ENCODE measurements at places on chromosomes 4 and X.

GRCh38 chr4:53100501-53101190 is 238.5 kb downstream of the RASL11B start:
- no peak for DNase-seq

GRCh38 chrX:25015486-25016360 is at the start of gene ARX:
Gene ARX (minus strand): TSS chrX:25015965. CDS start chrX:25015737, 228 bp downstream.
- peak; percentile 60 for DNase-seq

GRCh38 chr4:46549125-46549524 is 159.2 kb upstream of the GABRA2 start:
- DNase-seq = no peak

DNA sequence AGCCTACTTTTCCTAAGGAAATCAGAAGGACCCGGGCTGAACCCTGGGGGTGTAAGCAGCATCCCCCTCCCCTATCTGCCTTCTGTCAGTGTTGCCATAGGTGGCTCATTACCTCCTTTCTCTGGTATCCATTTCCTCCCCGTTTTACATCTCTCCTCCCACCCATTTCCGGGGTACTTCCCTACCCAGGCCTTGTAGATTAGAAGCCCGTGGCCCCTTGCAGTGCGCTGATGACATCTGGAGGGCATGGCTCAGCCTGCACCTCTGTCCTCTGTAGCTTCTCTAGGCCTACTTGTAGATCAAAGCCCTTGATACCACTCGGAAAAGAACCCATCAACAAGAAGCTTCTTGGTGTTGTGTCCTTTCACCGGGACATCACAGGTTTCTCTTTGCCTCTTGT is 71.8 kb downstream of the NBDY start:
- no peak for DNase-seq

DNA sequence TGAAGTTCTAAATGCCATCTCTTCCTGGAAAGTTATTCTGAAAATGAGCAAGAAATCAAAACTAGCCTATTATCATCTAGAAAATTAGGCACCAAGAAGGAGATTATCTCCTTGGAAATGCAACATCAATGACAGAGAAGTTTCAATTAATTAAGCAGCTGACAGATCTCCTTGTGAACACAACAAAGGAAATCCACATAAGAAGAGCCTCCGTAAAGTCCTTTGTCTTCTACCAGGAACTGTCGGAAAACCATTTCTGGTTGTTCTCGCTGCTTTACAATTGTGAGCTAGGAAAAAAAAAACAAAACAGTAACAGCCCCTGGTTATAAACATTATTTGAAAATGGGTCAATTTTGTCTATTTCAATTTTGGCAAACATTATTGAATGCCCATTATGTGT is 38.2 kb downstream of the METTL14 start:
- DNase-seq = no peak

DNA sequence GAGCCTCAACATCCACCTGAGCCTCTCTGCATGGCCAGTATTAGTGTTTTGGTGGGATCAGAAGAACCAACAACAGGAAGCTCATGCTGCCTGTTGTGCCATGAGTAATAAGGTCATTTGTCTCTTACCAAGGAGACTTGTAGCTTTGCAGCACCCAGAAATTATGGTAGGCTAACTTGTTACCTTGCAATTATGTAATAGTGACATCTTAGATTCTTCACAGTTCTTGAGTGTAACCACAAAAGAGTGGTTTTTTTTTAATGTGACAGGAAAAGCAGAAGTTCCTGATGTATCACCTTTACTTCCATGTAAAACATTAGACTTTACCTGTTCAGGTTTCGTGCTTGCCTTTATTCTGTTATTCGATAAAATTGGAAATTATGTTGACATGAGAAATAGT is 263.9 kb upstream of the CXXC4 start:
- DNase-seq = no peak

DNA sequence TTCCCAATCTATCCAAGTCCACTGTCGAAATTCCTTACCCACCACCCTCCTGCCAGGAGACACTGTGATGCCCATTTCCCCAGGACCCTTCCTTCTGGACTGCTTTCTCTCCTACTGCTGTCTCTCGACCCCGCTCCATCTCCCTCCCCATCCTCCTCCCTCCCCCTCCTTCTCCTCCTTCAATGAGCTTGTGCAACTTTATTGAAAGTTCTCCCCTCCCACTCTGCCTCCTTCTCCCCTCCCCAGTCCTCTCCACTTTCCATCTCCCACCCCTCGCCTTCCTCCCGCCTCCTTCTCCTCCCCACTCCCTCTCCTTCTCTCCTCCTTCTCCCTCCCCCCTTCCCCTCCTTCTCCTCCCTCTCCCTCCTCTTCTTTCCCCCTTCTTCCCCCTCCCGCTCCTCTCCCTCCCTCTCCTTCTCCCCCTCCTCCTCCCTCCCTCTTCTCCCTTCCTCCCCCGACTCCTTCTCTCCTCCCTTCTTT is 116.6 kb upstream of the FAT1 start:
- DNase-seq = peak; percentile 34

DNA sequence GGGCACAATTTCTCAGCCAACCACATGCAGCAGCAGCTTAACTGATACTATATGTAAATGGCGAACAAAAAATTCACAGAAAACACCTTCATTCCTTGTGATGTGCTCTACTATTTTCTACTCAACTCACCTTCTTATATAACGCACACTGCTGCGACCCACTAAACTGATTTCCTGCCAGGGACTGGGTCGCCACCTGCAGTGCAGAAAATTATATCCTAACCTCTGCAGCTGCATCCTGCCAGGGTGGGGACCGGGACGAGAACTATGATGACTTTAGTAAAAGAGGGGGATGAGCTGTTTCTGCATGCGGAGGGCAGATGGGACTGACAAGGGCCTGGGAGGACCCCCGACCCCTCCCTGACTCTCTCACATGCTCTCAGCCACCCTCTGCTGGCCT is 27.4 kb downstream of the ABLIM2 start:
- no peak for DNase-seq

DNA sequence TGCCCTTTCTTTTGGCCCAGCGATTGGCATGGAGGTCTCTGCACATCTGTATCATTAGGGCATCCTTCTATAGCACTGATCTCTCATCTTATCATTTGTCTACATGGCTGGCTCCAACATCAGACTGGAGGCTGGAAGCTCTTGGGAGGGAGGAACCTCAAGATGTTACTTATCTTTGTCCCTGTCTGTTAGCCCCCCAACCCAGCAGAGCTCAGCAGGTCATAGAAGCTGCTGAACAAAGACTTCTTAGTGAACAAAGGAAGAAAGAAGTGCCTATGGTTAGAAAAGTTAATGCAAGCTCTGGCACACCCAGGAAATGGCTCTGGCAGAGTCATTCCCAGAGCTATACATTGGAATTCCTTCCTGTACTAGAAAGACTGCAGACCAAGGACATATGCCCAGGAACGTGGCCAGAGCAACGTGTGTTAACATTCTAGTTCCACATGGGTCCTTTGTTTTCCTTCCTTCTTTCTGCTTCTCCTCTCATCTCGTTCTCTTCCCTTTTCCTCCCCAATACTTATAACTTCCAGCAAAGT is 74.0 kb downstream of the SEL1L3 start:
- DNase-seq = no peak

Measured in left ventricle myocardium superior (tissue), 1 donor.